ENCODE measurements at places on chromosomes 6 and 20.

- peak; percentile 91 for DNase-seq
Measured at GRCh38 chr6:149840345-149841075, 23.6 kb downstream of the LRP11 start.

DNA sequence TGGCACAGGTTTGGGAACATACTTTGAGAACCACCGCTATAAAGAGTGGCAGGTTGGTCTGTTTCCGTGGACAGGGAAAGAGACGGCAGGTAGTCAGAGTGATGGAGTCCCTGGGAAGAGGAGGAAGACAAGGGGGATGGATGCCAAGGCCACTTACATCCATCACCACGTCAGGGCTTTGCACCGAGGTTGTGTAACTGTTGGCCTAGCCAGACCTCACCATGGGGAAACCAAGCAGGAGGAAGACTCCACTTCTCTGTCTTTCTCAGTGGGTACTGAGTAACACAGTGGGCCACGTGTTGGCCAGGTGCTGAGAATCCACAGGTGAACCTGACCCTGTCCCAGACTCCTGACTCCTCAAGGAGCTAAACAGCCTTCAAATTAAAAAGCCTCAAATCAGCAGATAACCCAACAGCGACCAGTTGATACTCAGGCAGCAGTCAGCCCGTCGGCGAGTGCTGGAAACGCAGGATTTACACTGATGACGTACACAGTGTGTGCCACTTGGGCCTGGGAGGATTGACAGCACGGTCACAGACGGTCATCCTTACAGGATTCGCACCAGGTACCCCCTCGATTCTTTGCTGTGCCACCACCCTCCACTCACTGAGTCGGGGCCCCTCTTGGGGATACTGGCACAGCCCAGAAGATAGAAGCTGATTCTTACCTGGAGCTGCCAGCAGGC lies 134.6 kb upstream of the SNX9 start:
- DNase-seq = no peak

- DNase-seq = no peak
Measured at GRCh38 chr6:163329991-163330390, 84.5 kb upstream of the QKI start.

- peak; percentile 46 for DNase-seq
Measured at GRCh38 chr6:63805808-63806572, 170.4 kb downstream of the PHF3 start.

DNA sequence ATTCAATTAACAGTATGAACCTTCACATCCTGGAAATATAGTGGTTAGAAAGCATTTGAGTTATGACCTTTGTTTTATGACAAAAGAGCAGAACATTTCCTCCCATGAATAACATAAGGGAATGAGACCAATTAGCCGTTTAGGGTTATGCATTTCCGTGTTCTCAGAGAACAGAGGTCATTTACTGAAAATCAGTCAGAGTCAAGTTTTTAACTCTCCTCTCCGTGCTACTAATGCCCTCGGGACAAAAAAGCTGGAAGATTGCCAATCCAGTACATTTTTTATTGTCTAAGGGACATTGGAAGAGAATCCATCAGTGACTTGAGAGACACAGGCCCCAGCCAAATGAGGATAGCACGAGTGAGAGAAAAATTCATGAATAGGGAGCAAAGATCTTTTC lies 632.7 kb downstream of the RFPL4B start:
- peak; percentile 86 for DNase-seq

- no peak for DNase-seq
Measured at GRCh38 chr20:23776067-23776771, 25.5 kb upstream of the CST1 start.

GRCh38 chr6:12090714-12091113 lies 78.6 kb downstream of the HIVEP1 start:
- no peak for DNase-seq

All from NCI-H1417 (cell line).